ENCODE measurements at places on chromosomes 3 and 15.

GRCh38 chr15:99562238-99562637 is 3.5 kb upstream of the MEF2A start:
- H3K27ac ChIP-seq, result no peak overlapping the region
- no peak for DNase-seq
- peaks cover 9% of the 10 kb centered on the region for H3K4me1 ChIP-seq

DNA sequence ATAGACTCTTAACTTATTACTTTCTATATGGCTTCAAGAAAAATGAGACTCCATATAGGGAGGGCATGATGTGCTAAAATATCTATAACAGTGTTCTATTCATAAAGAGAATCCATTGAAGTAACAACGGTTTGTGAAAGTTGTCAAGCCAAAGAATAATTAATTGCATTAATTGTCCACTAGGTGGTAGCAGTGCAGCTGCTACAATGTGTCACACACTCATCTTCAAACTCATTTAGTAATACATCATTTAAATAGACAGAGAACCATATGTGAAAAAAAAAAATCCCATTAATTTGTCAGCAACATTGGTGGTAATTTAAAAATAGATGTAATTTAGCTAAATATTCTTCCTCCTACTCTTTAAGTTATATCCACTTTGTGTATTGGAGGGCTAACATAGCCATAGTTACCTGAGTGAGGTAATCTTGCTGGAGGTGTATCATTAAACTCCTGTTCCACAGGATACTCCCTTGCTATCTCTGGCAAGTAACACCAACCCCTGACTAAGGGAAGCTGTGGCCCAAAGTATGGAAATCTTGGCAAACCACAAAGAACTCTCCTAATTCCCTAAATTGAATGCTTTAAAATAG is 3.7 kb upstream of the CPA3 start:
- H3K4me1 ChIP-seq, result no peaks in the 10 kb centered on the region
- H3K27ac ChIP-seq, result no peak overlapping the region
- H3K27me3 ChIP-seq, result peaks cover 19% of the 10 kb centered on the region
- H3K36me3 ChIP-seq, result no peaks in the 10 kb centered on the region

- H3K4me1 ChIP-seq, result peaks cover 66% of the 10 kb centered on the region
- H3K4me3 ChIP-seq, result peak overlapping the region; percentile 47
- DNase-seq, result no peak
- H3K27ac ChIP-seq, result peak overlapping the region; percentile 11
- H3K36me3 ChIP-seq, result peaks cover 5% of the 10 kb centered on the region
Observed at GRCh38 chr3:51673802-51674654, 3.0 kb downstream of the TEX264 start.

DNA sequence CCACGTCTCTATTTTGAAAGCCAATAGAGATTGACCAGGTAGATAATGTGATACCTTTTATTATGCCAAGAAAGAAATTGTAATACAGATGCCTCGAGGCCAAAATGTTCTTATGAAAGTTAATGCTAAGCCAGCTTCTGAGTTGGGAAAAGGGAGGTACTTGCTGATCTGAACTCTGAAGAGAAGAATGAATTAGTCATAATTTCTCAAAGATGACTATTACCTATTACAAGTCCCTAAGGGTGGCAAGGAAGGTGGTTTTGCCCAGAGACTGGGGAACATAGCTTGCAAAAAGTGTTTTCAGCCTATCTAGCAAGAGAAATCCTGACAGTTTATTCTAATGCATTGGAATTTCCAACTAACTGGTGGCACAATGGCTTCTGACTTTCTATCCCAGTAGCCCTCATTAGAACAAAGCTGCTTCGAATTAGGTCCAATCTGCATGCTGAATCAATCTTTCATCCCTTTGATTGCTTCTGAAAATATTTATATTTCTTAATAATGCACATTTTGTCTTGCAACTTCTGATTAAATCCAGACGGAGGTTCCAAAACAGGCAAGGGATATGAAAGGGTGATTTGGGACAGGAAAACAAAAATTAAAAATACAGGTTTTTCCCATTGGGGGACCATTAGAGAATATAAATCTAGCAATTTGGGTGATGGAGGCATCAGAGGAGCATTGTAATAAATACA is 17.7 kb upstream of the NR2F2 start:
- no peak overlapping the region for H3K4me3 ChIP-seq
- no peaks in the 10 kb centered on the region for H3K4me1 ChIP-seq
- H3K36me3 ChIP-seq, result no peaks in the 10 kb centered on the region
- peaks cover 45% of the 10 kb centered on the region for H3K27me3 ChIP-seq
- DNase-seq, result no peak

DNA sequence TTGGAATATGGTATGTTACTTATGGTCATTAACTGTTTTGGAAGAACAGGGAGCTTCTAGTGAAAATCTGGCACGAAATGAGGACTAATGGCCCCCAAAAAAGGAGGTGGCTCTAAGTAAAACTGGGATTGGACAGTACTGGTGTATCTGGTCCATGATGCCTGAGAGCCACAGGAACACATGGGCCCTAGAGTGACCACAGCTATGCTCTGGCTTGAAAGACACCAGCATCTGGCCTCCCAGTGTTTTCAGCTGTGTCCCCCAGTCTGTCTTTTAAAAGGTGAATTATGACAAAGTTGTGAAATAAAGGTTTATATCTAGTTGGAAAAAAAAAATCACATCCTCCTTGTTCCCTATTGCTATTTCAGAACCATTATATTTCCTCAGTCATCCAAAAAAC is 64.5 kb downstream of the GSK3B start:
- no peaks in the 10 kb centered on the region for H3K27me3 ChIP-seq
- H3K36me3 ChIP-seq, result peaks cover 6% of the 10 kb centered on the region
- DNase-seq, result no peak
- H3K4me1 ChIP-seq, result peaks cover 59% of the 10 kb centered on the region

DNA sequence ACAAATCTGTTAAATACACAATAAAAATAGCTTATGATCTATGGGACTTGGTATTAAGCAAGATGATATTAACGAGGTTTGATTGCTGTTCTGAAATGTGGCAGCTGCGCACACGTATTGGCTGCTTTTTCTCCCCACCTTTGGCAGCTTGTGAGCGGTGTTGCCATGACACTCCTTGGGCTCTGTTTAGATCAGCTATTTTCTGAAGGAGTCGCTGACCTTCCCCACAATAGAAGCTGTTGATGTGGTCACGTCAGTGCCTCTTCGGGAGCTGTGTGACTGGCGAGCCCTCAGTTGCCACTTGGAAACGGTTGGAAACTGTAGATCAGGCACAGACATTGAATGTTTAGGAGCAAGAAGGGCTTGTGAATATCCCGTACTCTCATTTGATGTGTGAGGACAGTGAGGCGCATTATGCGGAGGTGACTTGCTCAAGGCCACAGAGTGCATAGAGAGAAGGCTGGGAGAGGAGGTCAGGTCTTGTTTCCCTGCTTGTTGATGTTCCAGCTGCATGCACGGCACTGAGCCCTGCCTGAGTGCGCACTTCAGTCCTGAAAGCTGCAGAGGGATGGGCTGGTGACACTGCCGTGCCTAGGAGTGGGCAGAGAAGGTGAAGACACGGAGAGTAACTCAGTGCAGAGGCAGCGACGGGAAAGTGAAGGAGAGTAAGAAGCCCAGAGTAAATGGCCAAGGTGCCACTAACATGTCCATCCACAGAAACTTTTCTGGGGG is 198.4 kb downstream of the LPP start:
- no peaks in the 10 kb centered on the region for H3K27me3 ChIP-seq
- H3K27ac ChIP-seq, result no peak overlapping the region
- no peak for DNase-seq
- H3K4me1 ChIP-seq, result peaks cover 16% of the 10 kb centered on the region

- no peaks in the 10 kb centered on the region for H3K36me3 ChIP-seq
- H3K27ac ChIP-seq, result no peak overlapping the region
- peaks cover 30% of the 10 kb centered on the region for H3K27me3 ChIP-seq
- no peaks in the 10 kb centered on the region for H3K4me1 ChIP-seq
Observed at GRCh38 chr15:57902155-57902554, 163.4 kb downstream of the ALDH1A2 start.

GRCh38 chr3:136624894-136625815 is 127.0 kb downstream of the STAG1 start:
- no peaks in the 10 kb centered on the region for H3K27me3 ChIP-seq
- no peak overlapping the region for H3K27ac ChIP-seq
